ENCODE measurements at places on chromosomes 3 and 15.
A peak's percentile ranks its signal among the peaks of the same experiment; 100 is the strongest.

- DNase-seq = no peak
Measured at GRCh38 chr3:109952924-109953323, 615.6 kb upstream of the DPPA4 start.

GRCh38 chr3:157820157-157820517 lies 286.1 kb downstream of the SHOX2 start:
- DNase-seq = no peak

- DNase-seq = no peak
Measured at GRCh38 chr15:43118829-43119228, 13.0 kb upstream of the UBR1 start.

DNA sequence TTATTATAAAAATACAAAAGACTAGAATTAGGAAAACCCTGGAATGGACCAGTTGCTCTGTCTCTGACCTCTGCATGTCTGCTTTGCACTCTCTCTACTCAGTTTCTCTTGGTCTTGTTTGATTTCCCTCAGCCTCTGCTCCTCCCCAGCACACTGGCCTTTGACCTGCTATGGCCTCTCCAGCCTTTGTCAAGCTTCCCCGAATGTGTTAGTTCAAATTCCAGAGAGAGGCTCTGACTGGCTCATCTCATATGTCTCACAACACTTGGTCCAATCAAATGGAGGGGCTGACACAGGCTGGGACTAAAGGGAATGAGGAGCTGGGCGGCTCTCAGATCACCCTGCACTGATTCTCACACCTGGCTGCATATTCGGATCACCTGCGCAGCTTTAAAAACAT lies 52.4 kb upstream of the CMTM8 start:
- DNase-seq = no peak

DNA sequence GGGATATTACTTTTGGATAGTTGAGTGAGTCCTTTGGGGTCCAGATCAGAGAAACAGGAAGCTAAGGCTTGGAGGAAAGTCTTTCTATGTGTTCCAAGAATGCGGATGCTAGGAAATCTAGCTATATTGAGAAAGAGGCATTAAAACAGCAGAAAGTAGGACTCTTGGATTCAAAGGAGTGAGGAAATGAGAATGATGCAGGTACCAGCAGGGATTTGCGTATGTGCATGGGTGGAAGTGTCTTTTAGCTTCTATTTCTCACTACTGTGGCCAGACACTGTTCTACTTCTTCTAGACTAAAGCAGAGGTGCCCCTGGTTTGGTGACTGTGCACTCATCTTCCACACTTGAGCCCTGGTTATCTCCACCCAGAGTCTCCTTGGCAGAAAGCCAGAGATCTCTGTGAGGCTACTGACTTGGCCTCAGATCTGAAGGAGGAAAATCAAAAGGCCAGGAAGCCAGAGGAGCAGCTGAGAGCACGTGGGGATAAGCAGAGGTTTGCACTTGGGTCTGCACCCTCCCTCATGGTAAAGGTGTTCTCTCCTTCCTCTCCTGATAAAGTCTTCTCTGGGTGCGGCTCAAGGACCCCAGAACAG lies 44.3 kb downstream of the ATP2B2 start:
- DNase-seq = no peak

DNA sequence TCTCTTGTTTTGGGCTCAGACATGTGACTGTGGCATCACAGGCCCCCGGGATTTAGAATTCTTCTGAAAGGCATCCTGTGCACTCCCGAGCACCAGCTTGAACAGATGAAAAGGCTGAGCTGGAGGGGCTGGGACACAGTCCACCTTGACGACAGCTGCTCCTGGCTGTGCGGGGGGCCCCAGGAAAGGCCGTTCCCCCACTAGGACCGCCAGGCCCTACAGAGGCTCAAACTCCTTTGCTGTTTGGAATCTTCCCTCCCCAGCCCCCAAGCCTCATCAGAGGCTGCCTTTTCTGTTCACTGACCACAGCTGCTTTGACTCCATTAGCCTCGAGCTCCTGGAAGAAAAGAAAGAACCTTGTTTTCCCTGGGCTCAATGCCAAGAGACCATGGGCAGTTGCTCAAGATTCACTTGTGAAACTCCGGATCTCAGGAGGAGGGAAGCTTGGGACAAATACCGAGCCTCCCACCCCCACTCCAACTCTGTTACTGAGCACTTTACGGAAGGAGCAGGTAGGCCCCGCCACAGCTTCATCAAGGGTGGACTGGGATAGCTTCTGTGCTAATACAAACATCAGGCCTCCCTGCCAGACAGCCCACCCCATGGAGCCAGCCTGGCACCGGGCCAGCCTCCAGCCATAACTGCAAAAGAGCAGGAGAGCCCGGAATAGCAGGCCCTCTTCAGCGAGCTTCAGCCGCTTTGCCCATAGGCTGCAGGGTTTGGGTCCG lies 15.7 kb downstream of the CIDEC start:
- no peak for DNase-seq

- DNase-seq = peak; percentile 20
Measured at GRCh38 chr15:90818251-90819210, 49.9 kb upstream of the FURIN start.

DNA sequence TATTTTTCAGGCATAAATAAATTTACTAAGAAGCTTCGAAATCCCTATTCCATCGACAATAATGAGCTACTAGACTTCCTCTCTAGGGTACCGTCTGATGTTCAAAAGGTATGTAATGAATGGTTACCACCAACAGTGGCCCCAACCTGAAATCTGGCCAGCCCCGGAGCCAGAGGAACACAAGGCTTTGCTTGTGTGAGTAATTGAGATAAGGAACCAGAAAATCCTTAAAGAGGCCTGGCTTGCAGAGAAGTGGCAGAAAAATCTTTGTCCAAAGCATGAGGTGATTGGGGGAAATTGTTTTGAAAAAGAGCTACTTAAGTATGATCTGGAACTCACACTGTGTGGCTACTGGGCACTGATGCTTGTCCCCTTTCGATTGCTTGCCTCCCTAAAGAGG lies 245.3 kb downstream of the MCTP2 start:
- DNase-seq = no peak

- DNase-seq = no peak
Measured at GRCh38 chr15:61339516-61339915, 110.4 kb upstream of the RORA start.

- DNase-seq = no peak
Measured at GRCh38 chr15:28107904-28108275, 8.8 kb upstream of the OCA2 start.

DNA sequence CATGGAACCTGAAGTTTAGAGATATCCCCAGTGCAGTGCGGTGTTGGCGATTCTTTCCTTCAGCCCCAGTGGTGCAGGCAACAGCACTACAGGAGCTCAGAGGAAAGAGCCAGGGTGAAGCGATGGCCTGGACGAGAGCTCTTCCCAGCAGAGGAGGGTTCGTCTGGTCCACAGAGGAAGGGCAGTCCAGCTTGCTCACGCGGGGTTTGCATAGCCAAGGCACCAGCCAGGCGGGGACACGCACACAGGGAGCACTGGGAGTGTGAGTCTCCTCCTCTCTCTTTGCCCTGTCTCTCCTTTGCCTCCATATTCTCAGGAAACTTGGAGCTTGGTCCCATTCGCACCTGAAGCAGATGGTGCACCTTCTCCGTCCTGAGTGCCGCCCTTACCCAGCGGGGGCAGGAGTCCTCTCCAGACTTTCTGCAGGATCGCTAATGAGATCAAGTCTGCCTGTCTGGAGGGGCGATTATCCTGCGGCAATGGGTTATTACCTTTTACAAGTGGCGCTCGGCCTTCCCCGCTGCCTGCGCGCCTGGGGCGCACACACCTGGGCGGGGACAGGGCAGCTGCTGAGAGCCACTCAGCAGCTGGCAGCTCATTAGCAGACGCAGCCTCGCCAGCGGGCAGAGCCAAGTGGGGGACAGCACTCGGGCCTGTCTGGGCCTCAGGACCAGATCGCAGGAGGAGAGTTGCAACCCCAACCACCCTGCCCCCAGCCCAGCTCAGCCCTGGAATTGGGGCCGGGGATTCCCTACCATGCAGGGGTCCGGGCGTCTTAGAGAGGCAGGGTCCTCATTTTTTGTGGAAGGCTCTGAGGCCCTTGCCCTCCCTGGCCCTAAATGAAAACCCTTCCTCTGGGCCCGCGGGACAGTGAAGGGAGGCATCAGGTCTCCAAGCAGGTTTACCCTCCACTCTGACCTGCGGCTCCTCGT lies 119.0 kb upstream of the MEF2A start:
- no peak for DNase-seq

GRCh38 chr3:195551381-195551978 lies 8.4 kb upstream of the PPP1R2 start:
- DNase-seq = no peak

DNA sequence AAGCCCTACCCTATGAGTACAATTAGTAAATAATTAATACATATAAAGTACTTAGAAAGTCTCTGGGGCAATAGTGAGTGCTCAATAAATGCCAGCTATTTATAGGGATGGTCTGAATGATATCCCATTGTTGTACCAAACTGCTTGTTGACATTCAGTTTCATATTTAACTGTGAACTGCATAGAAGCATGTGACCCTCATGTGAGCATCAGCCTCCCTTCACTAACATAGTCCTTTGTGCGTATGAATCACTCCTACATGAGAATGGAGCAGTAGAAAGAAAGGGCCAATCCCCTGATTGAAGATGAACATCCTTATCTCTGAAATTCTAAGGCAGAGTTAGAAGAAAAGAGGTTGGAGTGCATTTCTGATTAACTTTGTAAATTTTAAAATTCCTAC lies 68.7 kb upstream of the ATP10A start:
- DNase-seq = no peak

- DNase-seq = no peak
Measured at GRCh38 chr15:81653259-81653658, 279.2 kb upstream of the TMC3 start.

DNA sequence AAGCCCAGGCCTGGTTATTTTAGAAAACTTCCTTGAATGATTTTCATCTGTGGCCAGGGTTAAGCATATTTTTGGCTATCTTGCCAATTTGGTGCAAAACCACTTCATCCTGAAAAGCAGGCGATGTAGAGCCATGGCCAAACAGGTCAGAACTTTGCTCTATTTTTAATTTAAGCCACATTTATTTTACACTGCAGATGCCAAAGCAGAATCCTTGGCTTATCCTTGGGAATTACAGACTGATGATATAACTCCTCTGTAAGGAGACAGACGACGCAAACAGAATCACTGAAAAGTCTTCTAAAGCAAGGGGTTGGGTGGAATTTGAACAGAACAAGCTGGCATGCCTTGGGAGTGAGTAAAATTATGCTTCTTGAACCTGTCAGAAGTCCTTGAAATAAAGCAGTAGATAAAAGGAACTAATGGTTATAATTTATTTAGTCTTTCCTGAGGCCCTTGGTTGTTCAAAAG lies 121.9 kb downstream of the CHST2 start:
- DNase-seq = no peak

GRCh38 chr15:65954289-65954741 lies 85.0 kb downstream of the RAB11A start:
- DNase-seq = no peak

GRCh38 chr3:67418426-67419217 lies 235.8 kb downstream of the SUCLG2 start:
- no peak for DNase-seq

- DNase-seq = no peak
Measured at GRCh38 chr3:166518040-166518439, 680.8 kb upstream of the BCHE start.

DNA sequence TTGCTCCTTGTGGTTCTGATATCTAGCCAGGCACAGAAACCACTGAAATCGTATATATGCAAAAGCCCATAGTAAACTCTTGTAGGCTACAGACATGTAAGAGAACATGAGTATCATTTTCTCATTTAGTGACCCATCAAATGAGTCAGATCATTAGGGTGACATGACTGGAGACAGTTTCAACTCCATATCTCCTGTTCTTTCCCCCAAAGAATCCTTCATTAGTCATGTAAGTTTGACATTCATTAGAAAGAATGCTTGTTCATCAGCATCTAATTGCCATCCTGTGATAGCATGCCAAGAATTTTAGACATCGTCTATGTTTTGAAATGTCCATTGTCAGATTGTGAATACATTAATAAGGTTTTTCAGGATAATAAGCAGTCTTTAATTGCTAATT lies 264.9 kb upstream of the TPM1 start:
- DNase-seq = no peak
